Stimulated activated CD4-positive, alpha-beta T cell treated with anti-CD3 and anti-CD28 coated beads, Interleukin-15, amount 100 ng/mL, for 24 hours (primary cell): ENCODE measurements at places on chromosomes 12 and 14.

DNA sequence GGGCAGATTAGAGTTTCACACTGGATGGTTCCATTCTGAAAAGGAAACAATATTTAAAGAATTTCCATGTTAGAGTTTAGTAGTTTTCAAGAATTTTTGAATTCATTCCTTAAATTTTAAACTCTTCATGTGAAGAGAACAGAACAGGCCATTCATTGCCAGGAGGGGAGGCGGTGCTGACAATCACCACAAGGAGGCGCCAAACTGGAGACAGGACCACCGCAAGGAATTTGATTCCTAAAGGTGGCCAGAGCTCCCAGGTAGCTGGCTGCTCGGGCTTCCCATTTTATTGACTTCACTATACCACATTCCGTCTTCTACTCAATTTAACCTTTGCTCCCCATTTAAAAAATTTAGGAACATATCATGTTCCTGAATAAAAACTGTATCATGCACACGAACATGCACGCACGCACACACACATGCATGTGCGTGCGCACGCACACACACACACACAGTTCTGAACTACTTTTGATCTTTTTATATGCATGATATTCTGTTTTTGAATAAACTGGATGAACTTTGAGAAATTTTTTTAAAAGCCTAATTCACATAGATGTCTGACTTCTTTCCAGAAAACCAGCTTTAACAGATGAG, 101.2 kb downstream of the NELL2 start:
- peak; percentile 72 for DNase-seq

- DNase-seq, result no peak
These were observed 14.4 kb upstream of the GUCY2C start for GRCh38 chr12:14710632-14711320.

DNA sequence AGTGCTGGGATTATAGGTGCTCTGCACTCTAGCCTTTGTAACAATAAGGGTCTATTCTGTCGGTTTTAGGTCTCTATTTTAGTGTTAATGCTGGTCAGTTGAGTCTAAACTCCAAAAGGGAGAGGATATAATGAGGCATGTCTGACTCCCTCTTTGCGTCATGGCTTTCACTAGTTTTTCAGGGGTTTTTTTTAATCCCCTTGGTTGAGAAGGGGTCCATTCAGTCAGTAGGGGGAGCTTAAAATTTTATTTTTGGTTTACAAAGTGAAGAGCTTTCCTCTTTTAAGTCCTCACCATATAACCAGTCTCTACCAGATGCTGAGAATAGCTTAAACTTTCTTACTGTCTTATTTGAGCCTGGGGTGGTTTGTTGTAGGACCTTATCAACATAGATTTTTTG, 106.9 kb downstream of the PRKCH start:
- no peak for DNase-seq

GRCh38 chr12:112236386-112236785, 111.0 kb downstream of the TRAFD1 start:
- DNase-seq, result no peak

DNA sequence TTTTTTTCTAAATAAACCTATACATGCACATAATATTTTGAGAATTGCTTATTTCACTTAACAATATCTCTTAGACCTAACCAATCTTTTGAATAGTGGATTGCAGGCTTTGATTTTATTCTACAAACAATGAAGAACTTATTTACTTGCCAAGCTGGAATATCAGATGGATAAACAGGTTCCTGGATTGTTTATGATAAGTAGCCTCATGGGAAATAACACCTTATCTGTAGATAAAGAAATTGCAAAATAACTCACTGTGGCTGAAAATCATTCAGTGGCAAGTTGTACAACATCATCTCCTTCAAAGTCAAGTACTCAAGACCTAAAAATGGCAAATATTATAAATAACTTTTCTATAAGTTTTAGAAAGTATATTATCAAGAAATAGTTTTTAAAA, 335.4 kb upstream of the ATP2B1 start:
- DNase-seq, result no peak

DNA sequence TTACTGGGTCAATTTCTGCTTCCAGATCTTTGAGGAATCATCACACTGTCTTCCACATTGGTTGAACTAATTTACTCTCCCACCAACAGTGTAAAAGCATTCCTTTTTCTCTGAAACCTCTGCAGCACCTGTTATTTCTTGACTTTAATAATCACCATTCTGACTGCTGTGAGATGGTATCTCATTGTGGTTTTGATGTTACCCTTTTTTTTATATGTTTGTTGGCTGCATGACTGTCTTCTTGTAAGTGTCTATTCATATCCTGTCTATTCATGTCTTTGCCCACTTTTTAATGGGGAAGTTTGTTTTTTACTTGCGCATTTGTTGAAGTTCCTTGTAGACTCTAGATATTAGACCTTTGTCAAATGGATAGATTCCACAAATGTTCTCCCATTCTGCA, 324.9 kb downstream of the NAV3 start:
- DNase-seq, result no peak

GRCh38 chr12:25884920-25885234, 73.6 kb upstream of the RASSF8 start:
- no peak for DNase-seq

DNA sequence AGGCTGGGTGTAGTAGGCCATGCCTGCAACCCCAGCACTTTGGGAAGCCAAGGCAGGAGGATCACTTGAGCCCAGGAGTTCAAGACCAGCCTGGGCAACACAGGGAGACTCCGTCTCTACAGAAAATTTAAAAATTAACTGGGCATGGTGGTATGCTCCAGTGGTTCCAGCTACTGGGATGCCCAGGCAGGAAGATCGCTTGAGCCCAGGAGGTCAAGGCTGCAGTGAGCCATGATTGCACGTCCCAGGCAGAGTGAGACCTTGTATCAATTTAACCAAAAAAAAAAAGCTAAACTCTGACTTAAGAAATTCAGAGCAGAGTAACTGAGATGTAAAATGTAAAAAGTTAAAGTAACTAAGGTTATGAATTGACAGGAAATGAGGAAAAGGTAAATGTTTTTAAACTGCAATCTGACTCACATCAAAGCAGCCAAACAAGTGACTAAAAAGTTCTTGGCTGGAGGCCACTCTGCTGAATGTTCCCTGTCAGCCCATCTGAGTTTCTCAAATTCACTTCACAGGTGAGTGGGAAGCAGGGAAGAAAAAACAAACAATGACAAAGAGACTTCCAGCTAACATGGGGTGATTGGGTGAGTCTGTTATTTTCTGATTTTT, 21.3 kb downstream of the PRKD1 start:
- no peak for DNase-seq

DNA sequence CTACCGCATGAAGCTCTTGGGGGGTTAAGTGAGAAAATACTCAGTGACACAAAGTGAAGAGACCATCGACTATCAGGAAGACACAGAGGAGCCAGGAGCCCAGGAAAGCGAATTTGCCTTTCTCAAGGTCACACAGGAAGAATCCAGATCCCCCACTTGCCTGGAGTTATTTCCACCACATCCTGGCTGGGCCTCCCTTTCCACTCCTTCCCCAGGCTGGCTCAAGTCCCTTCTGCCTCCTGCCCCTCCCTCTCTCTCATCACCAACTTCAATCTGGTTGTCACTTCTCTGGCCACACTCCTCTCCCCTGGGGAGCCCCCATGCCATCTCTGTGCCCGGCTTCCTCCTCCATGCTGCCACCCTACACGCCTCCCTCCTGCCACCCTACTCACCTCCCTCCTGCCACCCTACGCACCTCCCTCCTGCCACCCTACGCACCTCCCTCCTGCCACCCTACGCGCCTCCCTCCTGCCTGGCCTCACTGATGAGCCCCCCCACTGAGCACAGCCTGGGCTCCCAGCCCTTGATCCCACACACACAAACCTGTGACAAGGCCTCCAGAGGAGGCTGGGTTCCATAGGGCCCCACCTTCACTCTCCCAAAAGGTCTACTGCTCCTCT, 6.3 kb downstream of the SCNN1A start:
- no peak for DNase-seq

- DNase-seq, result no peak
These were observed 371.2 kb downstream of the BTG1 start for GRCh38 chr12:91774434-91774921.

- no peak for DNase-seq
These were observed 318.1 kb upstream of the PDE3A start for GRCh38 chr12:20050221-20050620.

GRCh38 chr14:103112400-103113243, 10.6 kb upstream of the TNFAIP2 start:
- DNase-seq, result no peak

GRCh38 chr12:40325349-40325960, 100.7 kb downstream of the LRRK2 start:
- no peak for DNase-seq

- no peak for DNase-seq
These were observed 19.3 kb downstream of the CTSG start for GRCh38 chr14:24556756-24557155.

GRCh38 chr14:99537399-99537798, 56.2 kb downstream of the CCNK start:
- no peak for DNase-seq

DNA sequence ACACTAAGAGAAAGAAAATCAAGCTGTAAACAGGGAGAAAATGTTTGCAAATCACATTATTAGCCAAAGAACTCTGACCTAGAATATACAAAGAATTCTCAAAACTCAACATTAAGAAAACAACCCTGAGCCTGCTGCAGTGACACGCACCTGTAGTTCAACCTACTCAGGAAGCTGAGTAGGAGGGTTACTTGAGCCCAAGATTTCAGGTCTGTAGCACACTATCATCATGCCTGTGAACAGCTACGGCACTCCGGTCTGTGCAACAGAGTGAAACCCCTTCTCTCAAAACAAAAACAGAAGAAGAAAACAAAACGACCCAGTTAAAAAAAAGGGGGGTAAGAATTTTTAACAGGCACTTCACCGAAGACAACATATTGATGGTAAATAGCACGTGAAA, 20.8 kb downstream of the SAV1 start:
- DNase-seq, result no peak

DNA sequence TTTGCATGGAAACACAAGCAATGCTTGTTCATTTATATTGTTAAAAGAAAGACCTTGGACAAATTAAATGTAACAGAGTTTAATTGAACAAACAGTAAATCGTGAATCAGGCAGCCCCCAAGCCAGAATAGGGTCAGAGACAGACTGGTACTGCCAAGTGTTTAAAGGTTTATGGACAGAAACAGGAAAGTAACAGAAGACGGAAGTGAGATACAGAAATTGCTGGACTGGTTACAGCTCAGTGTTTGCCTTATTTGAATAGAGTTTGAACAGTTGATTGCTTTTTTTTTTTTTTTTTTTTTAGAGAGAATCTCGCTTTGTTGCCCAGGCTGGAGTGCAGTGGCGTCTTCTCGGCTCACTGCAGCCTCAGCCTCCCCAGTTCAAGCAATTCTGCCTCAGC, 50.3 kb downstream of the DAO start:
- no peak for DNase-seq

GRCh38 chr14:32403688-32404087, 74.6 kb downstream of the AKAP6 start:
- no peak for DNase-seq

GRCh38 chr12:44573723-44574122, 302.4 kb downstream of the NELL2 start:
- DNase-seq, result no peak

- DNase-seq, result no peak
These were observed 44.3 kb downstream of the GALNT9 start for GRCh38 chr12:132284827-132285741.

DNA sequence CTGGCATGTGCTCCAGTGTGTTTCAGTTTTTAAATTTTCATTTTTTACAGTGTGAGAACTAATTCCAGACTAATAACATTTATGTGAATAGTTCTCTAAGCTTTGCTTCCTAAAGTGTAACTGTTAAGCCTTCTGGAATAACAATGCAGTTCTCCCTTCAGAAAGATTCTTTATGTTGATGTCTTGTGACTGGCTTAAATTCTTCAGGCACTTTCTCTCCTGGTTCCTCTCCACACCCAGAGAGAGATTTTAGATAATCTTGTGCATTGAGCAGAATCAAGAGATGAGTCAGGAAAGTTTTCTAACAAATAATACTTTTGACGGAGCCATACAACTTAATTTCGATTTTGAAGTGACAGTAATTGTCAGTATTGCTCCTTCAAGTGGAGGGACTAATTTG, 118.5 kb downstream of the RAD51B start:
- DNase-seq, result no peak

GRCh38 chr12:52636189-52636588, 15.8 kb downstream of the KRT2 start:
- DNase-seq, result no peak

- no peak for DNase-seq
These were observed 114.7 kb downstream of the DAAM1 start for GRCh38 chr14:59303216-59303615.

- no peak for DNase-seq
These were observed 35.2 kb upstream of the SLC38A1 start for GRCh38 chr12:46304070-46304469.
